ENCODE measurements at places on chromosomes 2 and 18.

GRCh38 chr2:66925128-66925527 lies 472.0 kb upstream of the ETAA1 start:
- no peak for DNase-seq

GRCh38 chr18:70029163-70029562 lies 81.5 kb upstream of the CD226 start:
- DNase-seq, result no peak

- DNase-seq, result no peak
Measured at GRCh38 chr2:68857855-68858456, 13.2 kb downstream of the BMP10 start.

DNA sequence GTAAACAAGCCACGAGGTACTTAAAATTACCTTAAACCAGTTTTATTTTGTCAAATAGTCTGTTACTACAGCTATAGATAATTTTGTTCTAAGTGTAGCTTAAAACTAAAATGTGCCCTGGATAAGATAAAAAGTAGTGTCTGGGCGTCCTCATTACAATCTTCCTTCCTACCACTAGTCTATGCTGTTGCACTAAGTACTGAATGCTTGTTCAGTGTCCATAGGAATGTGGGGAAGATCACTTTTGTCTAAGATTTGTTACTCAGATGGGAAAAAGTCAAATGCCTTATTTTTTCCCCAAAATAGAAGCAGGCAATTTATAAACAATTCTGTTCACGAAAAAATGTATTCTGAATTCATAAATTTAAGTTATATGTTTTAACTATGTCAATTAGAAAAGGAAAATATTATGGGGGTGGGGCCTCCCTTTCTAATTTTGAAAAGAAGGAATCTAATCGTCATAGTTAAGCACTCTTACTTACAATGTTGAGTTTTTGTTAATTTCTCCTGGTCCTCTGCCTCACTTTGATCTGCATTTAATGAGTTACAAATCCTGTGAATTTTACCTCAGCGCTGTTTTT lies 140.4 kb upstream of the VRK2 start:
- DNase-seq, result no peak

DNA sequence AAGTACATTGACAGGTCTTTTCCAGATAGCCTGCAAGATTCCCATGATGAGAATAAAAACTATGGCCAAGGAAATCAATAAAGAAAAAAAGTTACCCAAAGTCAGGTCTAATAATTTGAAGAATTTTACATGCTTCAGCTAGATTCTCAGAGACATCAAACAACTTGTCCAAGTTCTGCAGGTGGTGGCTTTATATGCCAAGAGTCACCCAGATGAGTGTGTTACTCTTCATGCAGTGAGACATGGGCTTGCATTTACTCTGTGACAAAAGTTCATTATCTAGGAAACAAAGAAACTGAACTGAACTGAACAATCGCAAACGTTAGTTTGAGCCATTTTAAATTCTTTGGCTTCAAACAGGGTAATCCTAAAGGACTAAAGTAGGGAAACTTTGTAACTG lies 548.5 kb upstream of the SYT4 start:
- no peak for DNase-seq

DNA sequence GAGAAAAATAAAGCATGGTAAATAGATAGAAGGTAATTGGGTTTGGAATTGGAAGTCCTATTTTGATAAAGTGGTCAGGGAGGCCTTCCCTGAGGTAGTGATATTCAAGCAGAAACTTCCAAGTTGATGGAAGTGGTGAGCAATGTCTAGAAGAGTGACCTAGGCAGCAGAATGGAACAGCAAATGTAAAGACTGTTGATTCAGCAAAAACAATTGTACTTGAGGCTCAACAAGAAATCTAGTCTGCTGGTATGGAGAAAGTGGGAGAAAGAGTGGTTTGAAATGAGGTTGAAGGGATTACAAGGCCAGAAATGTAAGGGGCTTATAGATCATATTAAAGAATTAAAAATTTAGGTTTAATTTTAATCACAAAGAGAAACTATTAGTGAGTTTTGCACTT lies 181.3 kb downstream of the MBD5 start:
- DNase-seq, result no peak
